ENCODE measurements at places on chromosomes 13 and 19.

GRCh38 chr13:93942016-93942415 is 537.5 kb downstream of the DCT start:
- DNase-seq, result no peak

DNA sequence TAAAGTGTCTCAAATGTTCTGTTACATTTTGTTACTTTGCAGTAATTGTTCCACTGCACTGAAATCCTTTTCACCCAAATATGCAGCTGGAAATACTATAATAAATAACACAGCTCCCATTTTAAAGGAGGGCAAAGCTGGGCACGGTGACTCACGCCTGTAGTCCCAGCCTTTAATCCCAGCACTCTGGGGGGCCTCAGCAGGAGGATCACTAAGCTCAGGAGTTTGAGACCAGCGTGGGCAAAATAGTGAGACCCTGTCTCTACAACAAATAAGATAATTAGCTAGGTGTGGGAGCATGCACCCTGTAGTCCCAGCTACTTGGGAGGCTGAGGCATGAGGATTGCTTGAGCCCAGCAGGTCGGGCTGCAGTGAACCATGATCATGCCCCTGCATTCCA is 7.5 kb upstream of the UBAC2 start:
- DNase-seq, result no peak

GRCh38 chr13:102318233-102318632 is 83.6 kb downstream of the FGF14 start:
- DNase-seq, result no peak

DNA sequence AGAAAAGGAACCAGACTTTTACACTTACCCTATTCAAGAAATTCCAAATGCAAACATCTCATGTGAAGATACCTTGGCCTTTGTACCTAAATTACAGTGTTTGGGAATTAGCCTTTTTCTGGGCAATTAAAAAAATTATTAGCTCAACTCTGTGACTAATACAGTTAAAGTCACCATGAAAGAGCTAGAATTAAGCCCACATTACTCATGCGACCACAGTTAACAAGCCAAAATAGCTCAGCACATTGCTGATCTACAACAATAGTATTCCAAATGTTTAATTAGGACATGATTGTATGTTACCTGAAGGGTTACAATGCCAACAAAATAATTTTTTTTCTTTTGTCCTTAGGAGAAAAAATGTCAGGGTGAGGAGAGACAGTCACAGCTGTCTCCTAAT is 263.6 kb upstream of the GPC6 start:
- DNase-seq, result no peak

DNA sequence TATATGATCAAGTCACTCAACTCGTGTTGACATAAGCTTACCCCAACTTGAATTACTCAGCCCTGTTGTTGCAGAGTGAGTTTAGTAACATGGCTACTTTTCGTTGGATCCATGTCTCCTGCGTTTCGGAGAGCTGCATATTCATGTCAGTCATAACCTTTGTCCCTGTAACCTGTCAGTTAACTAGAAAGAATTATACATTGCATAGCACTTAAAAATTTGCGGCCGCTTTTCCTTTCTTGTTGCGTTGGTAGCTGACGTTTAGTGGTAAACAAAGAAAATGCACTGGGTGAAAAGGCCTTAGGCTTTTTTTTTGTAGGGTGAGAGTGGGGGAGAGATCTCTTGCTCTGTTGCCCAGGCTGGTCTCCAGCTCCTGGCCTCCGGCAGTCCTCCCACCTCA is 14.2 kb downstream of the ZNF507 start:
- DNase-seq, result no peak

- DNase-seq, result peak; percentile 29
Observed at GRCh38 chr13:97502181-97502580, 68.2 kb downstream of the RAP2A start.

DNA sequence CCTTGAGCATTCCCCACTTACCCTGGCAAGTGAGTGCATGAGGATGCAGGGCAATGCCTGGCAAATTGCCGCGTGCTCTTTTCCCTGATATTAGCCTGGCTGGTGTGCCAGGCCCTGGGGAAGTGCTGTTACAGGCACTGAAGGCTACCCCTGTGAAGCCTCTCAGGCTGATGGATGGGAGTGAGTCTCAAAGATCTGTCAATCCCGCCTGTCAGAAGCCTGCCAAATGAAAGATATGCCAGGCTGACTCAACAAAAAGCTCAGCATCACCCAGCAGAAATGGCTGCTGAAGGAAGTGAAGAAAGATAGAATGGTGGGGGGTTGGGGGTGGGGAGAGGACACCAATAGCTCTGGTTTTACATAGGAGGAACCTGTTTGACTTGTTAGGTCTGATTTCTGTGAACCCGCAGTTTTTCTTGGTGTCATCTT is 112.1 kb downstream of the LACC1 start:
- DNase-seq, result peak; percentile 20

- DNase-seq, result peak; percentile 78
Observed at GRCh38 chr19:44111910-44112463, 1.2 kb upstream of the ZNF225 start.

GRCh38 chr13:103130681-103131210 is 64.5 kb upstream of the SLC10A2 start:
- DNase-seq, result no peak

GRCh38 chr13:43368003-43368402 is 344.6 kb downstream of the DNAJC15 start:
- DNase-seq, result no peak

GRCh38 chr13:95627590-95627989 is 16.9 kb downstream of the DZIP1 start:
- DNase-seq, result no peak

GRCh38 chr13:29193083-29193482 is 372.9 kb downstream of the MTUS2 start:
- DNase-seq, result no peak
